ENCODE measurements at places on chromosomes 1 and 21.

DNA sequence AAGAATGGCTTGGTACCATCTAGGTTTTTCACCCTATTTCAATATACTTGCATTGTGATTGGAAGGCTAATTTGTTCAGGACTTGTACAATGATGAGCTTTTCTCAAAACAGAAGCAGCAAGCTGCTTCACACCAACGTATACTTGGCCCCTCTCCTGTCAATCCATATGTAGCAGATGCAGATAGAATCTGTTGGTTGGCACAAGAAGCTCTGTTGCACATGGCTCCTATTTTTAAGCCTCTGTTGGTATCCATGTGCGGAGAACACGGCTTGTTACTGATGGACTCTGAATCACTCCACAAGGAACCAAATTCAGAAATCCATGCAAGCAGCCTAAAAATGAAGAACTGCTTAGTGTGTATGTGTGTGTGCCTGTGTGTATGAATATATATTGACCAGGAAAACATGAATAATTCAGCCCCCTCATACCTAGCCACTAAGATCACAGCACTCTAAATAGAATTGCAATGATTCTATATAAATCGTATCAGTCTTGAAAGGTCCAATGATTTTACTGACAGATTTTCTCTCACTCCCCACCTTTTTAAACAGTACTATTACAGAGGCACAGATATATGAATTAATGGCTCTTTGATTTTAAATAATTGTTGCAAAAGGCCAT lies 258.4 kb upstream of the DPYD start:
- no peak for DNase-seq

DNA sequence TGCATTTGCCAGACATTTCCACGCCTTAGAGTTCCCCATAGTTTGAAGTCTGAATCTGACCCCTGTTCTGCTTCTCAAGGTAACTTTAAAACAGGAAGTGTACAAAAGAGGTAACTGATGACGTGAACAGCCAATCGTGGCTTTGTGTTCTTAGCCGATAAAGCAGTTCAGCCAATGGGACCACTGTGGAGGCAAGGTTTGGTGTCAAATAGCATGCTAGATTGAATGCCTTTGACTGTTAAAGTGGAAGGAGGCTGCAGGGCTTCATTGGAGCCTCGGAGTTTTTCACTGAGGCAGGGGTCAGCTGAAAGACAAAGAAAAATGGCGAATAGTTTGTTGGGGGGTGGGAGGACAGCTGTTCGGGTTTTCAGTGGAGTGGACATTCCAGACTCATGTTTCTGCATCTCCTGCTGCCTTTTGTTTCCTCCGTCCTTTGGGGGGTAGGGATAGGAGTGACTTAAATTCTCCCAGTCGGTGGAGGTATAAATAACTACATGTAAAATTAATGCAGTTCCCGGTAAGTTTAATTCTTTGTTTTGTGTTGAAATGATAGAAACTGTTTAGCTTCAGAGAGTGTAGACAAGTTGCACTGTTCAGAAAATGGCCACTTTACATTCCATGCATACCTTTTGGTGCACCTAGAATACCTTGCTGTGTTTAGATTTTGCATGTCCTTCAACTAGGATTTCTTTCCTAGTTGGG lies 17.7 kb downstream of the NFYC start:
- peak; percentile 96 for DNase-seq

DNA sequence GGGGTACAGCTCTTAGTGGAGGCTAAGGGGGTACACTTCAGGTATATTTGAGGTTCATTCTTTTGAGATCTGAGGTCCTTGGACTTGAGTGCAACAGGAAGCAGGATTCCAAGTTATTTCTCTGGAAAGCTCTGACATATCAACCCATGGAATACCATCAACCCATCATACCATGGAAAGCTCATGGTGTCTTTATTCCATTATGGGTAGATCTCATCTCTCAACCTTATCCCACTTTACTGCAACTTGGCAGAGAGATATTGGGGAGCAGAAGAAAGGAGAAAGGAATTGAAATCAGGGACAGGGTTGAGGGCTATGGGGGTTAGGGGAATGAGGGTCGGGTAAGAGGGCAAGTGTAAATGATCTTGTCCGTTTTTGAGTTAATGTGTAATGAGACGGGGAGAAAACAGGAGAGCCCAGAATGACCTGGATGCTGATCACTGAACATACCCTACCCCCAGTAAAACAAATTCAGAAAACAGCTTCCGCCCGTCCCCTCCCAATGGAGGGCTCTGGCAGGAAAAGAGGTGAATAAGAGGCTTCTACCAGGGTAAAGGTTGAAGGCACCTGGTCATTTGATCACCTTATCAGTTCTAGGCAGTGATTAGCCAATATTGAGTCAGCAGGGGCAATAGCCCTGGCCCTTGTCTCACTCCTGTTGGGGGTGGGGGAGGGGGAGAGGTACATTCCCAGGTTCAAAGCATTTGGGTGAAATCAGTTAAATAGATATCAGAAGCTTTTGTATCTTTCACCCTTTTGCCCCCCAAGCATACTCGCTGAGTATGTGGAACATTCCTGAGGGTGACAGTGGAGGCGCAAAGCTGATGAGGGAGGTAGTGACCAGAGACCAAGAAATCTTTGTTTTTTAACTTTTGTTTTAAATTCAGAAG lies 622 bp upstream of the APOA2 start:
- no peak for DNase-seq

DNA sequence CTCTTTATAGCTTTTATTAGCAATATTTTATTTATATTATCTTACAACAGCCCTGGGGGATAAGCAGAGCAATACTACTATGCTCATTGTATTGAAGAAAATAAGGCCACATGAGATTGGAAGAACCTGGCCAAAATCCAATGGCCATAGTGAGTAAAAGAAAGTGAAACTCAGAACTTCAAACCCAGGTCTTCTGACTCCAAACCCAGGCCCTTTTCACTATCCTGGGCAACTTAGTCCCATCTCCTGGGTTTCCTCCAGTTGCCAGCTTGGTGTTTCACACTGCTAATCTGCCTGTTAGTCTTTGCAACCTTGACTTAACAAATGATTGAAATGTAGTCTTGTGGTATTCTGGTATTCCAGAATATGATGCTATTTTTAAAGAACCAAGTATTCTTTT lies 22.4 kb upstream of the EXO1 start:
- DNase-seq: no peak

DNA sequence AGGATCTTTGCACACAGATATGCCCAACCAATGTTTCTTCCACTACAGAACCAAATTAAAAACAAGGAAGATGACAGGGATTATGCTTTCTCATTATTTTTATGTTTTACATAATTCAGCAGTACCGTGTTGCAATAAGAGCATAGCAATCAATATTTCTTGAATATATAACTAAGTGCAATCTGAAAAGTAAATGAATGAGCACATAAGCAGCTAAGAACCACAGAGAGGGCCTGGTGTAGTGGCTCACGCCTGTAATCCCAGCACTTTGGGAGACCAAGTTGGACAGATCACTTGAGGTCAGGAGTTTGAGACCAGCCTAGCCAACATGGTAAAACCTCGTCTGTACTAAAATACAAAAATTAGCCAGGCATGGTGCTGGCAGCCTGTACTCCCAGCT lies 423.7 kb downstream of the MRPL39 start:
- DNase-seq: no peak

GRCh38 chr21:32411350-32412161 lies 950 bp upstream of the EVA1C start:
- no peak for DNase-seq

DNA sequence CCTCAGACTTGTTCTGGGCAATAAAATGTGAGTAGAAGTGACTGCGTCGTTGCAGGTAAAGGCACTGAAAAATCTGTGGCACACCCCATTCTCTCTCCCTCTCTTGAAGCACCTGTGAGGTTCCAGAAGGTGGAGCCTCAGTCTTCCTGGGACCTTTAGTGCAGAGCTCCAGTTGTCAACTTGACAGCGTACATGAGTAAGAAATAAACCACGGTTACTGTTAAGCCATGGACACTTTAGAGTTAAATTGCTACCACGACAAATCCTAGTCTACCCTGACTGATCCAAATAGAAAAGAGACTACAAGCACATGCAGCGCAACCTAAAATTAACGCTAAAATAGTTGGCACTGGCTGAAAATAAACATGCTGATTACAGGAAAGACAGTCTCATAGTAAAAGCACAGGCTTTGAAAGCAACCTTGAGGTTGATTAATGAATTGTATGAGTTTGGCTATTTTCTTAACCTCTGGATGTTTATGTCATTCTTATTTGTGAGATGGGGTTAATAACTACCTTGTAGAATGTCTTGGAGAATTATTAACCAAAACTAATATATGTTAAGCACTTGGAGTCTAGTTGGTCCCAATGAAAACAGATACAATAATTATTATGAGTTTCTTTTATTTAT lies 93.0 kb upstream of the PLPPR4 start:
- DNase-seq: no peak

- DNase-seq: no peak
Measured at GRCh38 chr1:53220962-53221286, 490 bp upstream of the CZIB start.

- DNase-seq: no peak
Measured at GRCh38 chr1:156434989-156435544, 65.5 kb downstream of the MEF2D start.

DNA sequence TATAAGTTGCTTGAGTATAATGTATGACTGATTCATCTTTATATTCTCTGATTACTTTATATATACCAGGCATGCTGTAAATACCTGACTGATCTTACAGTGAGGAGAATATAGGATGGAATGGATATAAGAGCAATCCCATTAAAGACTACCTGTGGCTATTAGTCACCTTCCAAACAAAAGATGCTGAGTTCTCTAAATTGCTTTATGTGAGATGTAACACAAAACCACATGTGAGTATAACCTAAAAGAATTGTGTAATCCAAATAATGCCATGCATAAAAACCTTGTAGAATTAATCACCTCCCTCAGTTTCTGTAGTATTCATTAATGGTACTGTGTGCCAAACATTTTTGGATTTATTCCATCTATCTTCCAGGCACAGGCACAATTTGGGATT lies 134.6 kb upstream of the LRRC7 start:
- no peak for DNase-seq

DNA sequence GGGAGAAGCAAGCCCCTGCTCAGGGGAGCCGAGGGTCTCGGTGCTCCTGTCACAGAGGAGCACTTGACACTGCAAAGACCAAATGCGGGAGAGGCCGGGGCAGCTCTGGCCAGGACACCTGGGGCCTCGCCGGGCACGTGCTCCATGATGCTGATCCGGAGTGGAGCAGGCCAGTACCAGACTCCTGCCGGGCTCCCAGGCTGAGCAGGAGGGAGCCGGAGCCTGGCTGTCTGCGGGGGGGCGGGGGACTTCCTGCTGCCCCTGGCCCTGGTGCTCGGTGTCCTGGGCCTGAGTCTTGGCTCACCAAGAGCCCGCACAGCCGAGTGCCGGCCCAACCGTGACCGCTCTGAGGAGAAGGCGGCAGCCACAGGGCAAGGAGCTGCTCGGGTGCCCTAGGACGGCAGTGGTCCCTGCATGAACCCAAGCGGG lies 38.5 kb upstream of the TMEM52 start:
- no peak for DNase-seq

DNA sequence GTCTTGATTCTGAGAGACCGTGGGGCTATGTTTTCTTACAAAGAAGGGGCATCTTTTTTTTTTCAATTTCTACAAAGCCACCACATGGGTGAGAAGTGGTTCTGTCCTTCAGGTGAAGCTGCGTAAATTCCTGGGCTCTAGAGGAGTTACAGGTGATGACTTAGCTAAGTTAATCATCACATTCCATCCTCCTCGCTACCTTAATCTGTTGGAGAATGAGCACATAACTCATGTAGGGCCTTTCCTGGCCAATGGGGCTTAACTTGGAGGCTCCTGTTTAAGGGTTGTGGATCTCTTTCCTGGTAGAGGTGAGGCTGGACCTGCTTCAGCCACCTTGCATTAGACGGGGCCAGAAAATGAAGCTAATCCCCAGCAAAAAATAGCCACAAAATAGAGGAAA lies 19.9 kb downstream of the REG4 start:
- no peak for DNase-seq

- peak; percentile 58 for DNase-seq
Measured at GRCh38 chr21:39660191-39660980, 47.6 kb downstream of the B3GALT5 start.

- no peak for DNase-seq
Measured at GRCh38 chr1:71196685-71197084, 115.8 kb upstream of the ZRANB2 start.

DNA sequence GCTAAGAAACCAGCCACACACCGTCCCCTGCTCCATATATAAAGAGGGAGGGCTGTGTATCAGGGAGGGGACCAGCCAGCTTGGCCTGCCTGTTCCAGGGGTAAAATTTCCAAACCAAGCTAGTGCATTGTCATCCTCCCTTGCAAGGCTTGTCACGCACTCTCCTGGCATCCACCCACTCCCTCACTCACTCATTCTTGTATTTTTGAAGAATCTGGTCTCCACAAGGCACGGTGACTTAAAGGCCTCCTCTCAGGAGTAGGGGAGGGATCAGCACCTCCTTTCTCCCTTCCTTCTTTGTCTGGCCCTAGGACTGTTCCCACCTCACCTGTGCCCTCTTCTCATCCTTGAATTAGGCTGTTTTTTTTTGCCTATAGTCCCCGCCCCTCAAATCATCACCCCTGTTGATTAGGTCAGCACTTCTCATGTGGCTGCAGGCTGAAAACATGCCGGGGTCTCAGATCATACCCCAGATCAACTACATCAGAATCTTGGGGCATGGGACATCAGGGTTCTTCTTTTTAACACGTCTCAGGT lies 5.0 kb downstream of the ABCA4 start:
- DNase-seq: no peak

DNA sequence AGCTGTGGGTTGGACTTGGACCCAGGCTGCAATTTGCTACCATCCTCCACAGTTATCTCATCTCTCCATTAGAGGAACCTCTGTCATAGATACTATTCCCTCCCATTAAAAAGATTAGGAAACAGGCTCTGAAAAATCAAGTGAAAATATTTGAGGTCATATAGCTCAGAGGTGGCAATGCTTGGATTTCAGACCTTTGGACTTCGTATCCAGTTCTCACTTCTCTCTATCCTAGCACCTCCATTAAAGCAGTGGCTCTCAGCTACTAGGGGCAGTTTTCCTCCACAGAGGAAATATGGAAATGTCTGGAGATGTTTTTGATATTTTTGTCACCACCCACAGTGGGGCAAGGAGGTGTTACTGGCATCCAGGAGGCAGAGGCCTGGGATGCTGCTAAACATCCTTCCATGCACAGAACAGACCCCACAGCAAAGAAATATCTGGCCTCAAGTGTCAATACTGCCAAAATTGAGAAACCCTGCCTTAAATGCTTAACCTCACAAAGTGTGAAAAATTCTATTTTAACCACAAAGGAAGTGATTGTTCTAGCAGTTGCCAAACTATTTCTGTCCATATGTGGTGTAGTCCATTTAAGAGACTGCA lies 54.1 kb downstream of the C8A start:
- DNase-seq: no peak

DNA sequence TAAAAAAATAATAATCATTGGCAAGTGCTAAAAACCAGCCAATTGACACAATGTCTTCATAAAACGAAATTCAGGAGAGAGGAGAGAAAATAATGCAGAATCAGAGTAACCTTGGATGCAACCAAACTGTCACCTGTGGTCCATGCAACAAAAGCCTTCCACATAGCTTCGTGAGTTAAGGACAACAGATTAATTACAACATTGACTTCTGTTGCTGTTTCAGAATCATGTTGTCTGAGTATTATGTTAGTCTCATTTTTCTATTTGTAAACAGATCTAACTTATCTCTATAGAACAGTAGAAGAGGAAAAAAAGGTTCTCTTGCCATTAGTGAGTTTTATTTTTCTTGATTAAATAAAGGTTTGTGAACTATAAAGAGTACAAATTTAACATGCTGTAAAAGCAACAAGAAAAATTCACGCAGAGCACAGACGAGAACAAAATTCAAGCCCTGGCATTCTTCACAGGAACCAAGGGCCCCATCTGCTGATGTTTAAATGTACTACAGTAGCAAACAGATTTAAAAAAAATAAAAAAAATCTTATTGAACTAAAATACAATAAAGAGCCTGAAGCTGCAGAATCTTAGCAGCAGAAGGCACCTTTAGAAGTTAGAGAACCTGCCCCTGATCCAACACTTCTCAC lies 381.1 kb upstream of the PKN2 start:
- no peak for DNase-seq
